Stimulated activated CD4-positive, alpha-beta T cell treated with anti-CD3 and anti-CD28 coated beads, Interleukin-1b, Interleukin-23, amount 100 ng/mL, for 24 hours (primary cell): ENCODE measurements at places on chromosomes 4 and X.

GRCh38 chrX:17375367-17375636, 302 bp downstream of the NHS start:
- DNase-seq = no peak

- DNase-seq = no peak
Observed at GRCh38 chrX:14922437-14922836, 49.2 kb downstream of the MOSPD2 start.

- no peak for DNase-seq
Observed at GRCh38 chrX:65575022-65575421, 40.4 kb upstream of the LAS1L start.

DNA sequence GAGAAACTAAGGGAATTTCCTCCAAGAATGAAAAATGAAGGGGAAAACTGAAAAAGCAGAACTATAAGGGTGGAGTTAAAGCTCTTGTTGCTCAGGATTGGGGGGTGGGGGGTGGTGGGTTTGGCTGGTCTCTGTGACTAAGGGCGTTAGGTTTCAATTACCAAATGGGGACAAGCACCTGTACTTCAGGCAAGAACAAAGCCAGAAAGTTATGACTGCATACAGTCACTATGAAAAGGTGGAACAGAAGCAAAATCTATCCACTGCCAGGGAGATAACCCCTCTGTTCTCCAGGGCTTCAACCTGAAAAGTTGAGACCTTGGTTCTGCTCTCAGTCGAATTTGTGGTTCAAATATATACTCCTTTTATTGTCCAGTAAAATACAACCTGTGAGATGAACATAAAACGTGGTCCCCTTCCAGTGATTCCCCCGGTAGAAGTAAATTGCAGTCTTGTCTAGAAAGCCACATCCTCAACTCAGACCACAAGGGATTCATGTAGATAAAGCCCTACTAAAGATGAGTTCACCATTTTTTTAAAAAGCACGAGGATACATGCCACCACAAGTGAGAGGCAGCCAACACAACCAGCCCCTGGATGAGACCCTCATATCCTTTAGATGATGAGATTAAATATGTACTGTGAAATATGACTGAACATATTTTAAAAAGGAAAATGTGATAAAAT, 257.1 kb upstream of the RPS6KA3 start:
- DNase-seq = no peak

DNA sequence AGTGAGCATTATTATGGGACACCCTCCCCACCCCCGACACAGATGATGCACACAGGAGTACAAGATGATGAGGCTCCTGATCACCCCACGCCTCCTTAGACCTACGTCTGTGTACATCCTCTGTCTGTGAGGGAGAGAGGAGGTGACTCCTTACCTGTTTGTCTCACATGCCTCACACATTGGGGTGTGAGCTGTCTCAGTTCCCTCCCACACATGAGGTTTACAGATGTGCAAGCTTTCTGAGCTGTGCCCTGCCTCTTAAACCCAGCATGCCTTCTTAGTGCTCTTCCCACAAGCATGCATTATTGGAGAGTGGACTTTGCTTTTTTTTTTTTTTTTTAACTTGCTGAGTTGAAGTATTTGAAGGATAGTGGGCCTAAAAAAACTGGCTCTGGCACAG, 76.7 kb downstream of the CLCN5 start:
- DNase-seq = no peak

- no peak for DNase-seq
Observed at GRCh38 chrX:71251466-71251973, 2.4 kb downstream of the ZMYM3 start.

- DNase-seq = no peak
Observed at GRCh38 chr4:161920304-161921052, 243.3 kb downstream of the FSTL5 start.

DNA sequence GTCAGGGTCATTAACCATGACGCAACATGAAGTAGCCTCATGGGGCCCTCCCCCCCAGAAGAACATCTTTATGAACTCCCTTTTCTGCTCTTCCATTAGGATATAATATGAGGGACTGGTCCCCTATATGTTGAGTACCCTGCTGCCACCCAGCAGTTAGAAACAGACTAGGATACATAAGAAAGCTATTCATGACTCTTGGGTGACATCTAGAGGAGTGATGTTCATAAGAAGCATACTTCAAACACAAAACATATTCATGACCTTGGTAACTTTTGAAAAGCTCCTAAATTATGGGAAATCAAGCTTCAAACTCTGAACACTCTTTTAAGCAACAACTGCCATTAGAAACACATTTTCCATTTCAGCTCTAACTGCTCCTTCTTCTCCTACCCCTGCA, 155.2 kb upstream of the SPIN4 start:
- DNase-seq = no peak

- no peak for DNase-seq
Observed at GRCh38 chrX:63959975-63960374, 175.0 kb upstream of the ARHGEF9 start.

DNA sequence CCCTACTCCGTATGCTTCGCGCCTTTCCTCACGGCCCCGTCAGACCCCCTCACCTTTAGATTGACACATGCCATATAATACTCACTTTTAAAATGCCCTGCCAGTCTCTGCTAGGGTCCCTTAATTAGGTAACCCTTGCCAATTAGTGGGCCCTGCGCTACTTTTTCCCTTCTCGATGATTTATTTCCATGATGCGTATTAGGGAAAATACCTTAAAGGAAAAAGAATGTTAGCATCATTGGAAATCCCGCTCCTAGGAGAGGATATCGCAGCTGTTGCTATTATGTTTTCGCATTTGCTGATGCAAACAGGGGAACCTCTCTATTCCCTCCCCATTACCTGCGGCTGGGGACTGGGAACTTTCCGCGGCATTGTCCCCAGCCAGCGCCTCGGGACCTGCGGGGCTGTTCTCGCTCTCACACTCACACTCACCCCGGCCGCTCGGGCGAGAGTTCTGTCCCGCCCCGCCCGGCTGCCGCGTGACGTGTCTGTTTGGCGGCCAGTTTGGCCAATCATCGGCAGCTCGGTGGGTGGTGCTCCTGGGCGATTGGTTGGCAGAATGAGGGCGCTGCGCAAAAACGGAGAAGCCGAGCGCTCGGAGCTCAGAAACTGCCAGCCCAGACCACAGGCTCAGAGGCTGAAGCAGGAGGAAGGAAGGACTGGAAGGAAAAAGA, at the start of gene PCDH10:
Gene PCDH10 (plus strand): TSS at position 605 of the 674 bp plus-strand sequence. CDS start 847 bp downstream, outside the sequence.
- no peak for DNase-seq

GRCh38 chr4:38532908-38533499, 131.0 kb upstream of the KLF3 start:
- no peak for DNase-seq

DNA sequence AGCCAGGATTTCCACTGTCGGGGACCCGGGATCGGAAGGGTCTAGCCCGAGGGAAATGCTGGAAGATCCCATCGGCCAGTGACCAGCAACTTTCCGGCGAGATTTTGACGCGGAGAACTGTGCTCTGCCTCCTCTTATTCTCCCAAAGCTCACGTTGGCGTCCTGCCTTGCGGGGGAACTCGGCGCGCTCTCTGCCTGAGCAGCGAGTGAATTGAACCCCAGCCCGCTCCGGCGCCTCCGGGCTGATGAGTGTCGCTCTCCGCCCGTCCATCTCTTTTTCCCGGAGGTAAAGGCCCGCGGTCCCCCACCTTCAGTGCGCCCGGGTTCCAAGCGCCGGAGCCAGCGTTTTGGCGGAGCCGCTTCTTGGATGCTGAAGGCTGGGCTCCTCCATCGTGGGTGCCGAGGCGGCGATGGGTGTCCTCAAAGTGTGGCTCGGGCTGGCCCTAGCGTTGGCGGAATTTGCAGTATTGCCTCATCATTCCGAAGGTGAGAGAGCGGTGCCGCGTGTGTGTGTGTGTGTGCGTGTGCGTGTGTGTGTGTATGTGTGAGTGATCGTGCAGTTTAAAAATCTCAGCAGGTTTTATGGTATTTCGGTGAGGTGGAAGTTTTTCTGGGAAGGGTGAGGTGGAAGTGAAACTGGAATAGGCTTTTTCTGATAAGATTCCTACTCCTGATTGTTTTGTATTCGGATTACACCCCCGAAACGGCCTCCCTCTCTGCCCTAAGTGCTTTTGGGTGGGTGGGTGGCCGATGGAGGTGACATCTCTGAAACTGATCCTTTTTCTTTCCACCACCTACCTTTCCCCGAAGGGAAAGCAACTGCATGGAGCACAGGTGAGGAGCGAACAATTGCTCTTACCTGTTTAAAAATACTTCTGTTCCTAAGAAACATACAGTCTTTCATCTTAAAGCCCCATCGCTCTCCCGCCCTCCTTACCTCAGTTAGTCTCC, 752 bp downstream of the FRAS1 start:
- no peak for DNase-seq

- no peak for DNase-seq
Observed at GRCh38 chr4:139955600-139955999, 198.4 kb downstream of the MAML3 start.

DNA sequence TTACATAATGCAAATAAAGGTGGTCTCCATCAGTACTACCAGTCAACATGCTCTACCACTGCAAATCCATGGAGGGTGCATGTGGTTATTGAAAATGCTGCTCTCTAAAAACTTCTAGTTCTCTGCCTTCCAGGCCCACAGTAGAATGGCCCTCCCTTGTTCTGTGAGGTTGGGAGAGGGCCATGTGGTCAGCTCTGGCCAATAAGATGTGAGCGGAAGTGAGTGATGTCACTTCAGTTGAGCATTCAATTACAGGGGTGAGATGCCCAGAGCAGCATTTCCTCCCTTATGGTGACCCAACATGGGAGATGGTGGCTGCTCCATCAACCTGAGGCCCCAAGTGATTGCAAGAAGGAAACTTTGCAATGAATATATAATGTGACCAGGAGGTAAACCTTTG, 148.8 kb downstream of the CPEB2 start:
- DNase-seq = no peak

- no peak for DNase-seq
Observed at GRCh38 chr4:77854431-77855111, 8.1 kb upstream of the MRPL1 start.

DNA sequence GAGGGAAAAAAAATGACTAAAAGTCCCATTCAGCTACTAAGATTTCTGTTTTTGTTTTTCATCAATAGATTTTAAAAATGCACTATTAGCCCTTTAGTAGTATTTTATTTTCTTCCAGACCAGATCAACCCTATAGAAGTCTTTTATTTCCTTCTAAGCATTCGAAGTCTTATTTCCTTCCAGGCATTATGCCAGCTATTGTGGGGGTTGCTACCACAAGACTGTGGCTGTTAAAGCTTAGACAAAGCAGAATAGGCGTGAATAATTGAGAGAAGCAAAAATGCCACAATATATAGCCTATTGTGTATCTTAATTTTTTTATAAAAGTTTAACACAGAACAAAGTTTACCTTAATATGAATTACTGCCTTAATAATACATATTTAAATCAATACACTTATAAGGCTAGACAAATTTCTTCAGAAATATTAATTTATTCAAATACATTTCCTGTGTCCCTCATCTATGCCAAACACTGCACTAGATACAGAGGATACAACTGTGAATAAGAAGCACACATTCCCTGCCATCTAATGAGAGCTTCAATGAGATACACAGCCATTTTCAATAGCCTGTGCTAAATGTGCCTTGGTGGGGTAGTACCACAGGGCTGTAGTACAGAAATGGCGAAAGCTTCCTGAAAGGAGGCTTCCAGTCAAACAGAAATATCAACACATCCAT, 33.1 kb downstream of the SLC10A7 start:
- DNase-seq = no peak

DNA sequence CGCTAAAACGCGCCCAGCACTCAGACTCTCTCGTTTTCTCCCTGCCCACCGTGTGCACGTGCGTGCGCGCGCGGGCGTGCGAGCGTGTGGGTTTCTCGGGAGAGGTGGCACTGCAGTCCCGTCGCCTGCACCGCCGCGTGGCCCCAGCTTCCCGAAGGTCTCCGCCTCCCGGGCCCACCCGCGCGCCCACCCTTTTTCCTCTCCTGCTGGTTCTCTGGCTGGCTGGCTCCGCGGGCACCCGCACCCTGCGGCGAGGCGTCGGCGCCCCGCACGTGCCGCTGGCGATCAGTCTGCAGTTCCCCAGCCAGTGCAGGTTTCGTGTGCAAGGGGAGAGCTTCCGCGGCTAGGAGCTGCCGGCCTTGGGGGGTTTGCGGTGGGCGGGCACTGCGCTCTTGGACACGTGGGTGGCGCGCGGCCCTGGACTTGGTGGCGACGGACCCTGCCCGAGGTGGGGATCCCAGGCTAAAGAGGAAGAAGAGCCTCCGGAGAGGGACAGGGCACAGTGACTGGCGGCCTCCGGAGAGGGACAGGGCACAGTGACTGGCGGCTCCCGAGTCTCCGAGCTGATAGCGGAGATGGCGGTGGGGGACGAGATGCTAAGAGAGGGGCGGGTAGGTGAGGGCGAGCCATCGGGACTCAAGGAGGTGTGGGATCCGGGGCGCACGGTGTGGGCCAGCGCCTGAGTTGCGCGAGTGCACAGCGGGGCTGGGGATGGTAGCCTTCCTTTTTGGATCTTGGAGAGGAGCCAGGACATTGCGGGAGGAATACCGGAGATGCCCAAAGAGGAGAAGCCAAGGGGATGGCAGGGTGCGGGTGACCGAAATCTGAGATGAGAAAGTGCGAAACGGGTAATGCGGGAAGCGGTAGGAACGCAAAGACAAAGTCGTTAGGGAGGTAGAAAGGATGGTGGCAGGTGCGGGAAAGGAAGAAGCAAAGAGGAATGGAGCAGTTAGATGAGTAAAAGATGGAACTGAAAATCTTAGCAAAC, at the start of gene FAM184B:
Gene FAM184B (minus strand): TSS at position 322 of the 988 bp plus-strand sequence. CDS start 322 bp downstream, outside the sequence.
- no peak for DNase-seq
